ENCODE measurements at places on chromosomes 2 and 18. TPM values are rescaled to one million over a fixed set of nuclear protein-coding genes. Genes with fewer than 3 reads are reported as not detected.

GRCh38 chr2:16765356-16765755 lies 99.7 kb upstream of the CYRIA start:
- no peak for DNase-seq

GRCh38 chr2:24058564-24059271 lies 9.2 kb downstream of the FKBP1B start:
- DNase-seq, result no peak

- DNase-seq, result no peak
Observed at GRCh38 chr18:40673150-40673549, 1281.9 kb upstream of the PIK3C3 start.

DNA sequence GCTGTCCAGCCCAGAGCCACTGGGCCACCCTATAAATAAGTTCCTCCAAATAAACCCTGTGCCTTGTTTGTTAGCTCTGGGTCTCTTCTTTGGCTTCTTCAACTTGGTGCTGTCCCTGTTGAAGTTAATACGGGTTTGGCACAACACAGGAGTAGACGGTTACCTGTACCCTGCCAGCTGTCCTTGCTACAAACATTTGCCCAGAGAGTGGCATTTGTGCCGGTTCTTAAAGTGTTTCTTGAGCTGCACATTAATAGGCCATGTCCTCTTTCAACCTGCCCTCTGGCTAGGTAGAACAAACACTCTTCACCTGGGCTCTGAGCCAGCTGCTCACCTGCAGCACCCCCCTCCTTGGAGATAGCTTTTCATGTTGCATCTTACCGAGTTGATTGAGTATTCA lies 139.2 kb downstream of the NEDD4L start:
- no peak for DNase-seq

DNA sequence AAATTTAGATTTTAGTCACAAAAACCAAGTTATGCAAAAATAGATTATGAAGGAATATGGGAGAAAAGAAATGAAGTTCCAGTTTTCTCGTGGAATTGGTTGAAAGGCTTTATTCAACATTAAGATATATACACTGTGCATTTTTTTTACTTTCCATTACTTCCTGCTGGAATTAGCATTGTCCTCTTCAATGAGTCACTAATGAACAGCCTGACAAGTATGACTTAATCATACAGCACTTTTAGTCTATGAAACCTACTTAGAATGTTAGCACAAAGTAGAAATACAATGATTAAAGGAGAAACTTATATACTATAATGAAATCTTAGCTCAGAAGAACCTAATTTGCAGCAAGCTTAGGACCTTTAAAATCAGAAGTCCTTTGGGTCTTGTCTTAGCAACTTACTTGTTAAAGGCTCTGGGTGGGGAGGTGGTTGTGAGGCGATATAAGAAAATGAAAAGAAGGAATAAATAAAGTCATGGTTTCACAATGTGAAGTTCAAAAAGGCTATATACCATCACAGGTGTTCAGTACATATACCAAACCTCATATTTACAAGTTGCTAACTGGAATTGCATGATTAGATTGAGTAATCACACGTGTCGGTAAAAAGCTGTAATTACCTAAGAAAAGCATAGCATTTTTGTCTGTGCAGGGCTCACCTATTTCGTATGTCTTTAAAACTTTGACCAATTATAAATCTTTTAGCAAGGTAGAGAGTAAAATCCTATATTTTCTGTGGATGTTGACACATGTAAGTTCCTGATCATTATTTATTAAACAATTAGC lies 236.8 kb downstream of the CAMKMT start:
- DNase-seq, result no peak

- no peak for DNase-seq
Observed at GRCh38 chr18:62523631-62524439, 1.0 kb downstream of the ZCCHC2 start.

DNA sequence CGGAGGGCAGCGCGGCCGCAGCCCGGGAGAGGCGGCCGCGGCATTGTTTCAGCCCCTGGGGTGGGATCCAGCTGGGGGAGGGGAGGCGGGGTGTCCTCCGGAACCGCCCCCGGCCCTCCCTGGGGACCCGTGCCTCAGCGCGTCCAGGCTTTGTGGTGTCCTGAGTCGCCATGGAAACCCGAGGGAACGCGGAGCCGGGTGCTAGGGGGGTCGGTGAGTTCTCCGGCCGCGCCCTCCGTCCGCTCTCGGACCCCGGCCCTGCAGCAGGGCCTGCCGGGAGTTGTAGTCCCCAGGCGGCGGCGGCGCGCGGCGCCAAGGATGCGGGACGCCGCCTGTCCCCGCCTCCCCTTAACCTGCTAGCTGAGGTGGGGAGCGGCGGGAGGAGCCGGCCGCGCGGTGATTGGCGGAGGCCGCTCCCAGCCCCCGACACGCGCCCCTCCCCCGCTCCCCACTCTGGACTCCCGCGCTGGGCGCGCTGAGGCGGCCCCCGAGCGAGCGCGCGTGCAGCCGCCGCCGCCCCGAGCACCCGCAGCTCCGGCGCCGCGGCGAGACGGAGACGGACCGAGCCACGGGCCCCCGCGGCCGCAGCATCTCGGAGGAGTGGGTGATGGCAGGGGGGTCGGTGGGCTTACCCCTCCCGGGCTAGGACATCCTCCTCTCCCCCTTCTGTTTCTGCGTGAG lies at the start of gene DPYSL5:
Gene DPYSL5, plus strand, starts transcription at position 478 of the 681 bp plus-strand sequence. CDS start 50,368 bp downstream, outside the sequence.
- DNase-seq, result no peak

DNA sequence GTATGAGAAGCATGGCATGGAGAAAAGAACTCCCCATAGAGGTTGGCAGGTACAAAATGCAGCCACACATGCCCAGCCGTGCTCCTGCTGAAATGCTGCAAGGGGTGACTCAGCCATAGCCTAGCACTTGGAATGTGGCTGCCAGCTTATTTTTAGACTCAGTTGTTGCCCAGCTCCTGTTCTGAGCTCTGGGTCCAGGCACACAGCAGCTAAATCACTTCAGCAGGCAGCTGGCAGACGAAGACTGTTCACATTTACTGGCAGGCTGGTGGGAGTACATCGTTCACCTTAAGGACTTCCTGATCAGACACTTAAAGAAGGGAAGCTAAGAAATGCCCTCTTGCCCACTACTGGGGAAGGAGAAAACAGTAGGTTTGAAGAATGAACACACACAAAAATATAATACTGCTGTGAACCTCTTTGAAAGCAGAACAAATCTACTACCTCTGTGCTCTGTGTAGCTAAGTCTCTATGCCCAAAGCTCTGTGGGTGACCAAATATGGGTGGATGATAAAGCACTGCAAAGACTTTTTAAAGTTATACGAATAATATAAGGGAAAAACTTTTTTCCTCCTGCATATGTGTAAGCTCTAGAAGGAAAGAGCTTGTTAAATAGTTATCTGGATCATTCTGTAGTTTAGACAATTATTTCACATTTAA lies 146.1 kb downstream of the LNPK start:
- DNase-seq, result peak; percentile 26

GRCh38 chr2:46765045-46765444 lies 150.6 kb downstream of the MCFD2 start:
- DNase-seq, result no peak

DNA sequence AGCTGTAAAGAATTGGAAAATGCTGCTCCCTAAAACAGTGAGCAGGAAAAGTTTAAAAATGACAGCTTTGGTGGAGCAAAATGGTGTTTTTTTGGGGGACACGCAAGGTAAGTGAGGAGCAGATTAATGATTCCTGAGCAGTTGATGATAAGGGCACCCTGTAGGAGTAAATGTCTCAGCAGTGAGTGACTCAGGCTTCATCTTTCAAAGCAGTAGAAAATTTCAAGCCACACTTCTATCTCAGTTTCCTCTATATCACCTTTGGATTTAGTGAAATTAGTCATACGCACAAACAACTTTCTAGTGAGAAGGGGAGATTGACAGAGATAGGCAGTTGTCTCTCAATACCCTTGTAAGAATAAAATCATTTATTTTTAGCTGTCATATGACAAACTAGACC lies 709.0 kb upstream of the FAM98A start:
- no peak for DNase-seq

GRCh38 chr2:9390991-9391390 lies 32.3 kb downstream of the ITGB1BP1 start:
- DNase-seq, result no peak

TEX51 gene
- total RNA-seq, result not detected

GLI2 gene
- total RNA-seq, result 4.8 TPM

TEX44 gene
- not detected for total RNA-seq

ZNF514 gene
- 8.9 TPM for total RNA-seq

NDC80 gene
- 4.4 TPM for total RNA-seq

C2orf72 gene
- total RNA-seq, result 0.63 TPM

PAIP2B gene
- total RNA-seq, result 2.9 TPM

ALKAL2 gene
- 2.8 TPM for total RNA-seq

LHCGR gene
- total RNA-seq, result not detected

Data from kidney epithelial cell (primary cell).